ENCODE measurements at places on chromosomes 6 and 20. TPM values are rescaled to one million over a fixed set of nuclear protein-coding genes. Genes with fewer than 3 reads are reported as not detected.

DNA sequence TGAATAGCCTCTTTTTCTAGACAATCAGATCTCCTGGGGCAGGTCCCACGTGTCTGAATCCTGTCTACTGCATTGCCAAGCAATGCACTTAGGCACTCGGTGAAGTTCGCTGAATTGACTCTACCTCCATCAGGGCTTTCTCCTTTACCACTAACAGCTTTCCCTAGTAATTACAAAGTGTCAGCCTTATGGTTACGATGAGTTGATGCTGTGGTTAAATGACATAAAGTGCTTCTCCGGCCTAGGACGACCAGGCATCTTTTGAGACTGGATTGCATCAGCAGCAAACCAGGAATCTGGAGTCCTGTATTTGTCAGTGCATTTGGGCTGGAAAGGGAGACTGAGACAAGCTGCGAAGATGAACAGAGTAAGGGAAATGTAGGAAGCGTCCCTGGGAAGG, 21.5 kb downstream of the NOX3 start:
- H3K4me3 ChIP-seq = no peak overlapping the region
- DNase-seq = no peak
- H3K27me3 ChIP-seq = no peaks in the 10 kb centered on the region
- H3K4me1 ChIP-seq = no peaks in the 10 kb centered on the region

DNA sequence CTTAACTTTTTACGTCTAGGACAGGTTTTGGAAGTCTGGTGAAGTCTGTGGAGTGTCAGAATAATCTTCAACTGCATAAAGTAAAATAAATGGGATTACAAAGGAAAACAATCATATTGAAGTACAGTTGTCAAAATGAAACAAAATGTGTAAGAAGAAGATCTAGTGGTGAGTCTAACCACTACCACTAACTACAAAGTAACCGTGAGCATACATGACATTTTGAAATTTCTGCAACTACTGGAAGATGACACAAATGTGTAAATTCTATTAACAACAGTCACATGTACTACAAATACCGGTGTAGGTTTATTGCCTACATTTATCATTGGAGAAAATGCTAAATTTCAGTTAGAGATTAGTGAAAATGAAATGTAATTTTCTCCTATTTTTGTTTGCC, 29.7 kb downstream of the VPS52 start:
- no peak overlapping the region for H3K27ac ChIP-seq
- H3K27me3 ChIP-seq = no peaks in the 10 kb centered on the region
- H3K4me1 ChIP-seq = no peaks in the 10 kb centered on the region
- H3K4me3 ChIP-seq = no peak overlapping the region

DNA sequence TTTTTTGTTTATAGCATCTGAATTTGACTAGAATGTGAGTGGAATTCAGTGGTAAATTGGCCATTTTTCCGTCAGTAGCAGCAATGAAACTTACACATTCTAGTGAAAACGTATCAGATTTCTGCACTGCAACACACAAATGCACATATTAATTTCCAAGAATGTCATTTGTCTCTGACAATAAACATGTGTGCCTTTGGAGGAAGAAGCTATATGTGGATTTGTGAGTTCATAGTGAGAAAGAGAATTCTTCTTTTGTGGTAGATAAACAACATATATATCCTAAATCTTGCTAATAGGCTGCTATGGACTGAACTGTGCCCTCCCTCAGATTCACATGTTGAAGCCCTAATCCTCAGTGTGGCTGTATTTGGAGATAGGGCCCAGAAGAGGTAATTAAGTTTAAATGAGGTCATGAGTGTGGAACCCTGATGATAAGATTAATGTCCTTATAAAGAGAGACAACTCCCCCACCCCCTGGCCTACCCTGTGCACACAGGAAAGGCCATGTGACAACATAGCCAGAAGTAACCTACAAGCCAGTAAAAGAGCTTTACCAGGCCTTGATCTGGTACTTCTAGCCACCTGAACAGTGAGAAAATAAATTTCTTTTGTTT, 200.2 kb upstream of the EYA4 start:
- no peaks in the 10 kb centered on the region for H3K4me1 ChIP-seq
- no peak overlapping the region for H3K4me3 ChIP-seq
- no peak for DNase-seq
- H3K27ac ChIP-seq = no peak overlapping the region
- H3K27me3 ChIP-seq = no peaks in the 10 kb centered on the region

GRCh38 chr6:168941036-168941435, 312.6 kb downstream of the THBS2 start:
- H3K4me3 ChIP-seq = no peak overlapping the region
- DNase-seq = no peak
- no peak overlapping the region for H3K27ac ChIP-seq
- H3K36me3 ChIP-seq = no peaks in the 10 kb centered on the region
- H3K27me3 ChIP-seq = no peaks in the 10 kb centered on the region

DNA sequence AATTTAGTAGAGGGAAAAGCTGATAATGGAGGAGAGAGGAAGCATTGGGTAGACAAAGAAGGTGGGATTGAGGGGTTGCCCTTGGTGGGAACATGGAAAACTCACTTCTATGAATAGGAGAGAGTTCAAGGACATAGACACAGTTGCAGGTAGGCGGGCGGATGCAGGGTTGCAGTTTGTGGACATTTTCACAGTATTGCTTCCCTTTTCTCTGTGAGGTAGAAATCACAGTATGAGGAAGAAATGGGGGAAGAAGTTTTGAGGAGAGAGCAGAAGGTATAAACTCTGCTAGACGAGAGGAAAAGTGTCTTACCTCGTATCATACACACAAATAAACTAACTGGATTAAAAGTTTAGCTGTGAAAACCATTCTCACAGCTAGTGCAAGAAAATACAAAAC, 200.7 kb upstream of the ECI2 start:
- no peak overlapping the region for H3K27ac ChIP-seq
- no peaks in the 10 kb centered on the region for H3K4me1 ChIP-seq
- no peak overlapping the region for H3K4me3 ChIP-seq
- DNase-seq = no peak
- H3K36me3 ChIP-seq = no peaks in the 10 kb centered on the region

GRCh38 chr20:4812641-4813075, 90.9 kb downstream of the PRND start:
- H3K4me1 ChIP-seq = no peaks in the 10 kb centered on the region
- H3K36me3 ChIP-seq = no peaks in the 10 kb centered on the region
- H3K27me3 ChIP-seq = no peaks in the 10 kb centered on the region

DNA sequence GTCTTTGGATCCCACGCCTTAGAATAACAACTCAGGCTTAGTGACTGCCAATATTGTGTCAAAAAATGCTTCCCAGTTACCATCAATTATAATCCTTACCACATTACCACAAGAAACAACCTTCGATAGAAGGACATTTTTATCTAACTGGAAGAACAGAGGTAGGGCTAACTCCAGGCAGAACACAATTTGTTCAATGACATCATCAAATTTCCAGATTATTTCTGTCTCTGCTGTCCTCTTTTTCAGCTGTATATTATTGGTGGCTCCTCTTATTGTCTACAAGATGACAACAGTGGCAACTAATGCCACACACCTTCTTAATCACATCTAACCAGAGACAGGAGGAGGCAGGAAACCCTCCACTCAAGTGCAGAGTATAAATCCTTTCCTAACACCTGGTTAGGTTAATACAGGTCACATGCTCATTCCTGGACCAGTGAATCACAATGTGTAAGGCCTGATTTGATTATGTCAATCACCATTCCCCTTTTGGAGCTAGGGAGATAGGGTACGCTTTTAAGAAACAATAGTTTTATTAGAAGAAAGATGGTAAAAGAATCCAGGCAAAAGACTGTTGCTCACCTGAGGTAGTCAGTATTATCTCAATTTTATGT, 18.0 kb downstream of the KHDC1L start:
- no peak overlapping the region for H3K4me3 ChIP-seq
- H3K27me3 ChIP-seq = no peaks in the 10 kb centered on the region
- H3K4me1 ChIP-seq = no peaks in the 10 kb centered on the region
- no peak overlapping the region for H3K27ac ChIP-seq

- no peaks in the 10 kb centered on the region for H3K4me1 ChIP-seq
- no peak overlapping the region for H3K27ac ChIP-seq
- H3K4me3 ChIP-seq = no peak overlapping the region
Measured at GRCh38 chr6:74167976-74168375, 472.0 kb downstream of the CD109 start.

The PGBD1 gene
- 1.2 TPM for total RNA-seq

The ADAM33 gene
- total RNA-seq = 0.43 TPM

The NOX3 gene
- total RNA-seq = not detected

The ASIP gene
- not detected for total RNA-seq

The MAFB gene
- 32.3 TPM for total RNA-seq

The UTRN gene
- total RNA-seq = 27.7 TPM

The ARID1B gene
- 30.2 TPM for total RNA-seq

The CPNE5 gene
- total RNA-seq = 0.83 TPM
